Stimulated activated naive CD8-positive, alpha-beta T cell treated with anti-CD3 and anti-CD28 coated beads, Interleukin-15, amount 100 ng/mL, for 72 hours (primary cell): ENCODE measurements at places on chromosomes 11 and 22.

DNA sequence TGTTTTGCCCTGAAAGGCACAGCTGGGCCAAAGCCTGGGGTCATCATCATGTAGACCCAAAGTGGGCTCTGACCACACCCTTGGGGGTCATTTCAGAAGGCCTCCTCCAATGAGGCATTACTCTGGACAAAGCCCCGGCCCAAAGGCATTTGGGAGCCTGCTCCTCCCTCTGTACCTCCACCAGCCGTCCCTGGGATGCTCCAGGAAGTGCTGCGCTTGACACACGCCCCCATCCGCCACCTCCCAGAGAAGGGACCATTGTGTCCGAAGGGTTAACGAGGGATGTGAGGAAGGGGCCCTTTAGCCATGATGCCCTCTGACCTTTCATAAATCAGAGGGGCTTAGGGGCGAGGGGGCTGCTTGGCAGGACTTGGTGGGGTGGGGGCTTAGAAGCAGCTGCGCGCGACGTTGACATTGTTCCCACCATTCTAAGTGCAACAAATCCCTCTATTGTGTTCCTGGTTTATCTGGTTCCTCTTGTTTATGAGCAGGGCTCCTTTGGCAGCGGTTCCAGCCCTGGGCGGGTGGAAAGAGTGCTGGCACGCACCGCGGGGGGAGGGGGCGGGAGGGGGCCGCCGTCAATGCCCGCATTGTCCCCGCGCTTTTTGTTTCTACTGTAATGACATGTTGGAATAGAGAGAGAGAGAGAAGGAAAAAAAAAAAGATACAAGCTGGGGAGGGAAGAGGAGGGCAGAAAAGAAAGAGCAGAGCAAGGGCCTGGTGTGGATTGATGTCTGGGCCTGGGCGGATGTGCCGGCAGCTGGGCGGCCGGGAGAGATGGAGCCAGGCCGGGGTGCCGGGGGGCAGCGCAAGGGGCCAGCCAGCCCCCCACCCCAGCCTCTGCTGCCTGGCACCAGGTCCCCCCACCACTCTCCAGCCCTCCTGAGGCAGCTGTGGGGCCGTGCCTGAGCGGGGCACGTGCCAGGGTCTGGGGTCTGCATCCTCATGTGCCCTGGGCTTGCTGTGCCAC is 32.1 kb upstream of the SOX10 start:
- no peak for DNase-seq

- DNase-seq, result no peak
Measured at GRCh38 chr11:35357923-35358322, 61.4 kb downstream of the SLC1A2 start.

DNA sequence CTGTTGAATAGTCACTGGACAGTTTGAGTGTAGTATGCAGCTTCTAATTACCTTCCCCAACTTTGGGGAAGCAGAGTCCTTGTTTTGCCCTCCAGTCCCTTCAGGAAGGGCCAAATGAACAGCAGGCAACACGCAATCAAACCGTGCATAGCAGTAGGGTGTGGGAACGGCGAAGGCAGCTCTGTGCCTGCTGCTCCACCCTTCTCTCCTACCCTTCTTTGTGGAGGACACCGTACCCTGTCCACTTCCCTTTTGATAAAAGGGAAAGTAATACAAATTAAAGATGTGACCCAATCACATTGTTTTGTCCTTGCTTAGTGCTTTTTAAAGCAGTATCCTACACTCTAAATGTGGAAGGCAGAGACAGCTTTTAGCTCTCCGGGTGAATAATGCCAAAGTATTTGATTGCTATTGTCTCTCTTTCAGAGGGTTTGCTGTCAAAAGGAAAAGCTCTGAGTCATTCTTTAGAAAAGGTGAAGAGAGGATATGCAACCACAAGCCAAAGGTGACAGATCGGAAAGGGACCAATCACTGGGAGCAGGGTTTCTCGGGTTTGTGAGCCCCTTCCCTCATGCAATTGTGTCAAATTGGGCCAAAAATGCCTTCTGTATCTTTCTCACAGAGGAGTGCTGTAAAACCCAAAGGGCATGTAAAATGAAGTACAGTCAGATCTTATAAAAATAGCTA is 407.3 kb upstream of the CCDC90B start:
- no peak for DNase-seq

DNA sequence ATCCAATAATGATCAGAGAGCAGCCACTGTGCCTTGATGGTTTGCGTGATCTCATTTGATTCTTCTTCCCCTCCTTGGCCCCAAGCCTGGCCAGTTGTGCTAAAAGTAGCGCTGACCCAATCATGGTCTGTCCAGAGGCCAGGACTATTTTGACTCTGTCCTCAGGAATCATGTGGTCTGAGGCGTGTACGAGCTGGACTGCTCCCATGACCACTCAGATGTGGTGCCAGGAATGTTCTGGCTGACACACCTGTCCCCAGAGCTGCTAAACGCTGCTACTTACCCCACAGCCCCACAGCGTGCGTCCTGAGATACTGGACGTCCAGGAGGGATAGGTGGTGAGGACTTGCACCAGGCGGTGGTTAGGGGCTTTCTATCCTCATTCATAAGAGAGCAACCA is 70.5 kb downstream of the FEZ1 start:
- DNase-seq, result no peak

- no peak for DNase-seq
Measured at GRCh38 chr11:102384419-102385079, 37.5 kb downstream of the BIRC2 start.
